CD8-positive, alpha-beta T cell (primary cell): ENCODE measurements at places on chromosomes 3 and 15. TPM values are rescaled to one million over a fixed set of nuclear protein-coding genes. Genes with fewer than 3 reads are reported as not detected.

- DNase-seq, result no peak
Observed at GRCh38 chr3:144085964-144086363, 114.3 kb downstream of the DIPK2A start.

- no peak for DNase-seq
Observed at GRCh38 chr3:111948786-111949185, 30.0 kb upstream of the ABHD10 start.

DNA sequence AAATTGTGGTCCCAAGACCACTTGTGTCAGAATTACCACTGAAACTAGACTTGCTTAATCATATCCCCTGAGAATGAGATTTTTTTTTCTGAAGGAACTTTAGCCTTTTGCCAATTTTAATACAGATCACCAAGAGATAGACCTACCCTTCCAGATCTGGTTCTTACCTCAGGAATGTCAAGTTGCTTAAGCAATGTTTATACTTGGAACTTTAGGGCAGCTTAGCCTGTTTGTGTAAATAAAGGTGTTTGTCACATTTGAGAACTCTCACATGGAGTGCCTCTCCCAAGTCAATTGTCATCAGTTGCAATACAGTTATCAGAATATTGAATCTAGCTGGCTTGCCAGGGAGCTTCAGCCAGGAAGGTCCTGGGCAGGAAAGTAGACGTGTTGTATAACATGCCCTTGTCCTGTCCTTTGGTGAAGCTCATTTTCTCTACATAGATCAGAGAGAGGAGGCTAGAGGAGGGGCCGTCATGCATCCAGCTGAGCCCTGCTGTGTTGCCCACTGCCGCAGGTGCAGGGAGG lies 3.9 kb downstream of the GPD1L start:
- DNase-seq, result no peak

- no peak for DNase-seq
Observed at GRCh38 chr3:145533696-145534095, 627.3 kb downstream of the PLOD2 start.

- DNase-seq, result no peak
Observed at GRCh38 chr15:52579852-52580251, 11.0 kb upstream of the ARPP19 start.

DNA sequence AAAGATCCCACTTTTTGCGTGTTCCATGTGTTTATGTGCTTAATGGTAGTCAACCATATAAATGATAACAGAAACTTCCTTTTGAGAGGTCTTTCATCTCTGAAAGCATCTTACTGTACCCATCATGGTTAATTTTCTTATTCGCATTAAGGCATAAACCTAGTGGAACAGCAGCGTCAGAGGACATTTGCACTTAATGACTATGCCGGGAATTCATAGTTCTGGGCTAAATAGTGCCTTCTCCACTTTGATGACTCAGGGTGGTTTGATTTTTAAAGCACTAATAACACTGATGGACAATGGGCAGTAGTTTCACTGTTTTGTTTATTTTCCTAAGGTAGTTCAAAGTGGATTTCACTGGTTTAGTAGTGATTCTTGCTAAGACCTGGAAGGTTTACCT lies 455.3 kb downstream of the DIPK2A start:
- no peak for DNase-seq

DNA sequence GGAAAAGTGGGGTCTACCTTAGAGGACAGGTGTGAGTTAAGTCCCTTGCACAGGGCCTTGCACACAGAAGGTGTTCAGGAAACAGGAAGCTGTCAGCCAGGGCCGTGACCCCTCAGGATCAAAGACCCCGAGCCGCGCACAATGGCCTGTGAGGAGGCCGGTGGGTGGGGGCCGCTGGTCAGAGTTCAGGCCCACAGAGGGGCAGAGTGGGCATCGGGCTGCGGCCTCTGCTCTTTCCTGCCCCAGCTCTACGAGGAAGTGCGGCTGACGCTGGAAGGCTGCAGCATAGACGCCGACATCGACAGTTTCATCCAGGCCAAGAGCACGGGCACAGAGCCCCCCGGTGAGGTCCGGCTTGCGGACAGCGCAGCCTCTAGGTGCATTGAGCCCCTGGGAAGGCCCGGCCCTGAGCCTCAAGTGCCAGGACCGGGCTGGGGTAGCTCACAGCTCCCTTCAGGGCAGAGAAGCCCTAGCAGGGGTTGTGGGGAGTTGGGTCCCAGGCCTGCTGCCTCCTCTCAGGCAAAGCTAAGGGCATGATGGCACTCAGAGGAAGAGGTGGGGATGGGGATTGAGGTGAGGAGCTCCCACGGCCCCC lies 37.2 kb downstream of the PSTPIP1 start:
- peak; percentile 2 for DNase-seq

DNA sequence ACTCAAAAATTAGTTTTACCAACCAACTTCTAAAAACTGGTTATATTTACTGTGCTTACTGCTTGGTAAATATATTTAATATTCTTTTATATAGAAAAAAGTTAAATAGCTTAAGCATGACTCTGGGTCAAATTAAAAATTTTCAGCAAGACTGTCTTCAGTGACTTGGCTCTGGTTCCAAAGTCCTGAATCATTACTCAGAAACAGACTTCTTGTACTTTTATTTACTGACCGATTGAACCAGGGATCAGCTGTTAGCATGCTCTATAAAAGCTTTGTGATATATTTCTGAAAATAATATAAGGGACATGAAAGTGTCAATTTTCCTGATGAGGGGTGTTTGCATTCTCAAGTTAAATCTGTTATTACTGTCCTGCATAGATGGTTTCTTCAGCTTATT lies 164.3 kb downstream of the MCTP2 start:
- DNase-seq, result no peak

- DNase-seq, result no peak
Observed at GRCh38 chr15:80996247-80996646, 4.5 kb upstream of the TLNRD1 start.

- DNase-seq, result no peak
Observed at GRCh38 chr3:72558001-72558400, 290.2 kb downstream of the SHQ1 start.

DNA sequence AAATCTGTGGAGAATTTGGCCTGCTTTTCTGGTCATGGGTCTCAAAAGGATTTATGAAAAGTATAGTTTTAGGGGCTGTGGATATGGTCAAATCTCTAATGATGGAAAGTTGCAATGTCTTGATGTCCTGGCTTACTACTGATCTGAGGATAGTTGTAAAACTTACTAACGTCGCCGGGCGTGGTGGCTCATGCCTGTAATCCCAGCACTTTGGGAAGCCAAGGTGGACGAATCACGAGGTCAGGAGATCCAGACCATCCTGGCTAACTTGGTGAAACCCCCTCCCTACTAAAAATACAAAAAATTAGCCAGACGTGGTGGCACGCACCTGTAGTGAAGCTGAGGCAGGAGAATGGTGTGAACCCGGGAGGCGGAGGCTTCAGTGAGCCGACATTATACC lies 19.6 kb downstream of the TRIM71 start:
- DNase-seq, result no peak

DNA sequence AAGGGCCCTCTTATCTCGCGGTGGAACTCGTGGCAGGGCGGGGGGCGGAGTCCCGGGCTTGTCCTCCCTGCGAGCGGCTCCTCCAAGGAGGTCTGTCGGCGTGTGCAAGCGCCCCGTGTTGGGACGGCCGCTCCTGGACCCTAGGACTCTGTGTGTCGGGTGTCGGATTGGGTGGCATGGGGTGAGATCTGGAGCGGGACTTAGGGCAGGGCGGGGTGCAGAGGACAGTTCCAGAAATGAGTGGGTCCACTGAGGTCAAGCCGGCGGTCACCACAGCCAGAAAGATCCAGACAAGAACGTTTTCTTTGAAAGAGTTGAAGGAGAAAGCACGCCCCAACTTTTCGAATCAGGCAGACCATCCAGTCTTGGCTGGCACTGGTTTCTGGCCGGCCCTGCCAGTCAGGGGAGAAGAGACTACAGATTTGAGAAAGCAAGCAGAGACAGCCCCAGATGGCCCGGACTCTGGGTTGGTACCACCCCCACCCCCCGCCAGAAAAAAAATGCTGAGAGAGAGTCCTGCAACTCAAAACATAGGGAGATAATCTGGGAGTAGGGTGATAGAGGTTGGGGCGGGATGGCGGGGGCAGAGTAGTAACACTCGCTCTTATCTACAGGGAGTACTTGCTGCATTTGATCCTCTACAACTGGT lies 784 bp upstream of the CISH start:
- DNase-seq, result no peak

DNA sequence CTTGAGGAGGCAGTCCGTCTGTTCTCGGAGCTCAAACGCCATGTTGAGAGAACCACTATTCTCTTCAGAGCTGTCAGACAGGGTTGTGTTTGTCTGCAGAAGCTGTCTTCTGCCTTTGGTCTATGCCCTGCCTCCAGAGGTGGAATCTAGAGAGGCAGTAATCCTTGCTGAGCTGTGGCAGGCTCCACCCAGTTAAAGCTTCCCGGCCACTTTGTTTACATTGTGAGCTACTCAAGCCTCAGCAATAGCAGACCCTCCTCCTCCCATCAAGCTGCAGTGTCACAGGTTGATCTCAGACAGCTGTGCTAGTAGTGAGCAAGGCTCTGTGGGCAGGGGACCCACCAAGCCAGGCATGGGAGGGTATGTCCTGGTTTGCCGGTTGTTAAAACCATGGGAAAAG lies 8.9 kb downstream of the OR5AC2 start:
- DNase-seq, result no peak

DNA sequence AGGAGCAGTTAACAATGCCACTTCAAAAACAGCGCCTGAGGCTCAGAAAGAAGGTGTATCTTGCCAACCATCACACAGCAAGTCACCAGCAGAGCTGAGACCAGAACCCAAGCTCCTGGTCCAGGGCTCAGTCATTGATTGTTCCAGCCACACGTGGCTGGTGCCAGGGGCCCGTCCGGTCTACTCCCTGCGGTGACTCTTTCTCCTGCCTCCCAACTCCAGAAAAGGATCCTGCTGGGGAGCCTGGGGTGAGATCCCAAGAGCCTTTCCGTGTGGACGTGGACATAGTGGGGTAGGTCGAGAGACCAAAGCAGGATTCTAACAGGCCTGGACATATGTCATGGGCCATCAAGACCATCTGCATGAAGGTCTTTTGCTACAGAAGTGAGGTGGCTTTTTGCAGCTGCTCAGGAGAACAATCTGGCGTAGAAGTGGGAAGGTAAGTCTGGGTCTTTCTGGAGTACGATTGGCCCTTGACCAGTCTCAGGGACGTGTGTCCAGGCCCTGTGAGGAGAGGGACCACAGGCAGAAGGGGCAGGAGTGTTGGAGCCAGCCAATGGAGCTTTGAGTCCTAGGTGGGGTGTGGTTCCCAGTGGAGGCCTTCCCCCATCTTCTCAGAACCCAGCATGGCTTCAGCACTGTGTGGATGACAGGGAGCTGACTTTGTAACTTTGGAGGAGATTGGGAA lies 105.4 kb downstream of the HMG20A start:
- no peak for DNase-seq

DNA sequence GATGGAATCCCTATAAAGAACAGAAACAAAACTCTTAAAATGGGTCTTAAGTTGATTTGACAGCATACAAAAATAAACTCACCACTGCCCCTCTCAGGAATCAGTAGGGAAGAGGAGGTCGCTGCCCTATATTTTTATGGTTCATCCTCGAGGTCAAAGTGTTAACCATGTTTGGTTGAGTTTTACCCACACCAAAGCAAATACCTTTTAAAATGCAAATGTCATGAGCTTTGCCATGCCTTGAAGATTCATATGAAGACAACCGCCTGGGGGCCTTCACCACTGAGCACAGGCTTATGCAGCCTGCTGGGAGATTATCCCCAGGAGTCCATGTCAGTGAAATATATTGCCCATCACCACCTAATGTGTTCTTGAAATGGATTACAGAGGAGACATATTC lies 66.1 kb downstream of the GLB1 start:
- DNase-seq, result no peak

GRCh38 chr3:57382933-57383332 lies 90.4 kb upstream of the ASB14 start:
- no peak for DNase-seq

DNA sequence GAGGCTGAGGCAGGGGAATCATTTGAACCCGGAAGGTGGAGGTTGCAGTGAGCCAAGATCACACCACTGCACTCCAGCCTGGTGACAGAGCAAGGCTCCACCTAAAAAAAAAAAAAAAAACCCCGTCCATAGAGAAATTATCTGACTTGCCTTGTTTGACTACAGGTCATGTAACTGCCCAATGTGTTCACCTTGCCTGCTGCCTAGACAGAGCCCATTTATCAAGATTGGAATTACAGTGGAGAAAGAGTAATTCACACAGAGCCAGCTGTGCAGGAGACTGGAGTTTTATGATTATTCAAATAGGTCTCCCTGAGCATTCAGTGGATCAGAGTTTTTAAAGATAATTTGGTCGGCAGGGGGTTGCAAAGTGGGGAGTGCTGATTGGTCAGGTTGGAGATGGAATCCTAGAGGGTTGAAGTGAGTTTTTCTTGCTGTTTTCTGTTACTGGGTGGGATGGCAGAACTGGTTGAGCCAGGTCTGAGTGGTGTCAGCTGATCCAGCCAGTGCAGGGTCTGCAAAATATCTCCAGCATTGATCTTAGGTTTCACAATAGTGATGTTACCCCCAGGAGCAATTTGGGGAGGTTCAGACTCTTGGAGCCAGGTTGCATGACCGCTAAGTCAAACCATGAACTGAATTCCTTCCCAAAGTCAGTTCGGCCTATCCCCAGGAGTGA lies 40.8 kb upstream of the ACP3 start:
- no peak for DNase-seq

DNA sequence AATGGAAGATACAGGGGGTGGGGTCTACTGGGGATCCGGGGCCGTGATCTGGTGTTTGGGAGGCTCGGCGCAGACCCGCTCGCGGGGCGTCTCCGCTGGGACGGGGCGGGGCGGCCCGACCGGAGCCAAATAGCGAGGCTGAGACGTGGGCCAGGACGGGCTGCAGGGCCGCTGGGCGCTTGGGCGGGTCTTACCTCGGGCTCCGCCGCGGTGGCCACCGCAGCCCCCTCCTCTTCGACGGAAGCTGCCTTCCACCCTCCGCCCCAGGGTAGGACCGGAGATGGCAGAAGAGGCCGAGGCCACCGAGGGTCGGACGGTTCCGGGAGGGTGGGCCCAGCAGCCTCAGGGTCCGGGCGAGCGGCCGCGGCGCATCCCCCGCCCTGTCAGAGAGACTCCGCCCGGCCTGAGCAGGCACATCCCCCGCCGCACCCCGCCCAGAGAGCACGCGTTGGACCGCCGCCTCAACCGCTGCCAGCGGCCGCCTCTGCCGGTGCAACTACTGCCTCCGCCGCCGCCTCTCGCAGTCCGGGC lies 399 bp downstream of the MYO9A start:
- peak; percentile 65 for DNase-seq

DNA sequence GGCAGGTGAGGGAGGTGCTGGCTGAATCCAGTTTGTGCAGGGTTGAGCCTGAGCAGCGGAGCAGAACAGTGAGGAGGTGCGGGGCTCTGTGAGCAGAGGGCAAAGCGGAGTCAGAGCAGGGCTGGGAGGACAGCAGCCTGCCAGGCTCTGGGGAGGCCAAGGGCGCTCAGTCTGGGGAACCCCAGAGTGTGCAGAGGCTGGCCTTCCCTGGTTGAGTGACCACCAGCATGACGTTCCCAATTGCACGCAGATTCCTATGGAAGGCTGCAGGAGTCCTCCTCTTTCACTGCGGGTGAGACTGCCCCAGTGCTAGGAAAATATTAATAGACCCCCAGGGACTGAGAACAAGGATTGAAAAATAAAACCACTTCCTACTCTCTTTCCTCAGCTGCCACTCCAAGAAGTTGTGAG lies 13.2 kb downstream of the MRAS start:
- DNase-seq, result no peak

Gene ECE2
- total RNA-seq, result not detected

Gene RNF13
- total RNA-seq, result 36.5 TPM

Gene KLF15
- 0.16 TPM for total RNA-seq

Gene P2RY13
- total RNA-seq, result not detected

Gene TRIM59
- total RNA-seq, result 15.5 TPM

Gene BLM
- 2.5 TPM for total RNA-seq

Gene MGLL
- total RNA-seq, result 0.33 TPM

Gene MCTP2
- total RNA-seq, result 16.5 TPM

Gene NRROS
- 4.6 TPM for total RNA-seq

Gene ANKRD63
- not detected for total RNA-seq

Gene UBA3
- 43.5 TPM for total RNA-seq

Gene GNAT1
- 0.30 TPM for total RNA-seq
